ENCODE measurements at places on chromosomes 16 and 17.
A peak's percentile ranks its signal among the peaks of the same experiment; 100 is the strongest.

GRCh38 chr16:67517661-67518423, 10.8 kb upstream of the RIPOR1 start:
- no peak for DNase-seq

- no peak for DNase-seq
Measured at GRCh38 chr17:78401246-78401645, 22.8 kb downstream of the PGS1 start.

GRCh38 chr17:82787081-82787848, 35.4 kb downstream of the TBCD start:
- no peak for DNase-seq

DNA sequence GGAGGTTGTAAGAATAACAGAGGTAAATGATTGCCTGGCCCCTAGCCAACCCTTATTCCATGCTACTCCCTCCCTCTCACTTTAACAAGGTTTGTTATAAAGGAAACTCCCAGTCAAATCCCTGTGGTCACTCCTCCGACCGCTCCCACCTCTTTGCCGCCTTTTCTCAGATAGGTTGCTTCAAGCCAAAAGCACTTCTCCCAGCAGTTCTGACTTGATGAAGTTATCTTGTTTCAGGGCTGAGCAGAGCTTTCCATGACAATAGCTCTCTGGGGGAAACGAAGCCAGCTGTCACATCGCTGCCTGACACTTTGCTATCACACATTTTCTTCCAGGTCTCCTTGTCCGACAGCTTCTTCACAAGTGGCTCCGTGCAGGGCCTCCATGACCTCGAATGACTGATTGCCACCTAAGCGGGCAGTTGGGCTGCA, 278.6 kb downstream of the HAPSTR1 start:
- no peak for DNase-seq

GRCh38 chr16:25260416-25260815, 2.8 kb upstream of the ZKSCAN2 start:
- DNase-seq: no peak

DNA sequence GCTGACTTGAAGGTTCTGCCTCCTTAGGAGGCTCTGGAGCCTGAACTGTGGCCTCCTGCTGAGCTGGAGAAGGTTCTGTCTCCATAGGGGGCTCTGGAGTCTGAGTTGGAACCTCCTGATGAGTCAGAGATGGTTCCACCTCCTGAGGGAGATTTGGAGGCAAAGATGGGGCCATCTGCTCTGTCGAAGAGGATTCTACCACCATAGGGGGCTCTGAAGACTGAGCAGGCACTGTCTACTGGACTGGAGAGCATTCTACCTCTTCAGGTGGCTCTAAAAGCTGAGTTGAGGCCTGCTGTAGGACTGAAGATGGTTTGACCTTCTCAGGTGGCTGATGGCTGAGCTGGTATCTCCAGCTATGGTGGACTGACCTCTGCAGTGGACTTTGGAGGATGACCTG, 16.2 kb downstream of the RDM1 start:
- no peak for DNase-seq

DNA sequence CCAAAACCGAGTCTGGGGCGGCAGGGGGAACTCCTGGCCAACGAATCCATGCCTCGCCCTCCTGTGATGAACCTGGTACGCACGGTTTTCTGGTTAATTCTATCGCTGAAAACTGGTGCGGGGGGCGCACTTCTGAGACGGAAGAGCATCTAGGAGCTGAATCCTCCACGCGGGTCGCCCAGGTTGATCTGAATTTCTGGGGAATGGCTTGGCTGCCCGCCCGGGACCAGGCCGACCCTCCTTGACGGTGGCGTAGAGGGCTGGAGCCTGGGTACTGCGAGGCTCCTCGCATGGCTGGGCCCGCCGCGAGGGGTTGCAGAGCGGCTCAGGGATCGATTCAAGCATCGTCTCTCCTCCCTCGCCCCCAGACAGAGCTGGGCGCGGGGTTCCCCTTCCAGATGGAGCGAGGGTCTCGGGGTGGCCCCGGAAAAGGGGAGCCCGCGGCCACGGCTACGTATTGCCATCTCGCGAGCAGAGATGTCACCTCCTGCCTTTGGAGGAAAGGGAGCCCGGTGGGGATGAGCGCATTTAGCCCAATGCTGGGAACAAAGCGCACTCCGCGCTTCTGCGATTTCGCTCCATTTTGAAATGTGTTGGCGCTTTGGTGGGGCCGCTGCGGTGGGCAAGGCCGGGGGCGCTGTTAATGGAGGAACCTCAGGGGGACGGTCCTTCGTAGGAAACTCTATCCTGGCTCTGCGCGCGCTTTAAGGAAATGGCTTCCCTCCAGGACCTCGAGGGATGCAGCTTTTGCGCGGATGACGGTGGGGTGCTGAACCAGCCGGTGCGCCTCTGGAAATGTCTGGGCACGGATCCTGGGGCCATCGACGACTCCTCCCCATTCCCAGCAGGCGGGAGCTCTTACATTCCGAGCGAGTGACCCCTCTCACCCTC, 2.7 kb downstream of the MAPT start:
- no peak for DNase-seq

DNA sequence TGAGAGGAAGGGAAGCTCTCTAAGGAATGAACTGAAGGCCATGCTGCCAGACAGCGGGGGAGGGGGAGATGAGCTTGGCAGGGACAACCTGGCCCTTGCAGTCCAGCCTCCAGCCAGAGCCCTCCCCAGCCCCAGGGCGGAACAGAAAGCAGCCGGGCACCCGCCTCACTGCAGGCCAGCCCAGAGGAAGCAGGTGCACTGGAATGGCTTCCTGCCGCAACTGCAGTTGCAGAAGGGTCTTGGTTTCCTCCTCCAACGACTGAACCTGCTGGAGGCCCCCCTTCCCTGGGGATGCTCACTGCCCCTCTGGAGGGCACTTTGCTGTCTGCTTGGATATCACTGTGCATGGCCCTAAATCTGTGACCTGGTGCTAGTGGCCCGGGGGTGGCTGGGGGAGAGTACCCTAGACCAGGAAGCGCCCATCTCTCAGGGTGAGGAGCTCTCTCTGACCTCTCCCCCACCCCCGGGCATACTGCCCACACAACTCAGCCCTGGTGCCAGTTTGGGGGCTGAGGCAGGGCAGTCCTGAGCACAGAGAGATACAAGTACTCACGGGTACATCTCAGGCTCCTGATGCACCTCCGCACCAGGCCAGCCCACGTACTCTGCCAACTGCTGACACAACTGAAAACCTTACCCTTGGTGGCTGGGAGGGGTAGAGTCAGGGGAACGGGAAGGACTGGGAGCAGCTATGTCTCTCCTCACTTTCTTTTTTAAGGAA, 41.1 kb downstream of the MYO18A start:
- DNase-seq: no peak

GRCh38 chr17:30278032-30278431, 13.7 kb downstream of the BLMH start:
- no peak for DNase-seq

DNA sequence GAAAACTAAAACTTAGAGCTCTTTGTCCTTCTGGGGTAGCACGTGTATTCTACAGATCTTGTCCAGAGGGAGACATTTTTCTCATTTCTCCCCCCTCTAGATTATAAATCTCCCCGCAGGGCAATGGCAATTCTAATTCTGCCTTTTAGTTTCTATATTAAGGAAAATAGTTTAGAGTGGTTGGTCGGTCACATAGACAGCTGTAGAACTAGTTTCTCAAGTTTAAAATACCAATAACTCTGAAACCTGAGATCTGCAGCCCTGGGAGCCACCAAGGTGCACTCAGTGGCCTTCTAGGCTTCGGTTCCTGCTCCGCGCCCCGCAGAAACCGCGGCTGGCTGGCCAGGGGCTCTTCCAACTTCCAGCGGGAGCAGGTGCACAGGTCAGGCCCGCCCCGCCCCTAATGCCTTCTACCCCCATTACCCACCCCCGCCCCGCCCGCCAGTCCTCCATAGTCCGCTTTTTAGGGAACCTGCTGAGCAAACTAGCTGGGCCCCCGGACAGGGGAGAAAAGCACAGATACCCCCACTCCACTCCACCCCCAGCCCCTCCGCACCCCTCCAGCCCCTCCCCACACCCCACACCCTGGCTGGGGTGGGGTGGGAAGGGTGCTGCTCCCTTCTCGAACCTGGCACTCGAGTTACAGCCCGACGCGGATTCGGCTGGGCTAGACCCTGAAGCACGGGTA, 431 bp downstream of the SLFN11 start:
- no peak for DNase-seq

GRCh38 chr16:4260360-4260759, 12.5 kb downstream of the TFAP4 start:
- no peak for DNase-seq

GRCh38 chr17:76356803-76357456, 3.2 kb upstream of the PRPSAP1 start:
- DNase-seq: no peak

- DNase-seq: no peak
Measured at GRCh38 chr17:62653002-62653825, 25.7 kb downstream of the MRC2 start.

DNA sequence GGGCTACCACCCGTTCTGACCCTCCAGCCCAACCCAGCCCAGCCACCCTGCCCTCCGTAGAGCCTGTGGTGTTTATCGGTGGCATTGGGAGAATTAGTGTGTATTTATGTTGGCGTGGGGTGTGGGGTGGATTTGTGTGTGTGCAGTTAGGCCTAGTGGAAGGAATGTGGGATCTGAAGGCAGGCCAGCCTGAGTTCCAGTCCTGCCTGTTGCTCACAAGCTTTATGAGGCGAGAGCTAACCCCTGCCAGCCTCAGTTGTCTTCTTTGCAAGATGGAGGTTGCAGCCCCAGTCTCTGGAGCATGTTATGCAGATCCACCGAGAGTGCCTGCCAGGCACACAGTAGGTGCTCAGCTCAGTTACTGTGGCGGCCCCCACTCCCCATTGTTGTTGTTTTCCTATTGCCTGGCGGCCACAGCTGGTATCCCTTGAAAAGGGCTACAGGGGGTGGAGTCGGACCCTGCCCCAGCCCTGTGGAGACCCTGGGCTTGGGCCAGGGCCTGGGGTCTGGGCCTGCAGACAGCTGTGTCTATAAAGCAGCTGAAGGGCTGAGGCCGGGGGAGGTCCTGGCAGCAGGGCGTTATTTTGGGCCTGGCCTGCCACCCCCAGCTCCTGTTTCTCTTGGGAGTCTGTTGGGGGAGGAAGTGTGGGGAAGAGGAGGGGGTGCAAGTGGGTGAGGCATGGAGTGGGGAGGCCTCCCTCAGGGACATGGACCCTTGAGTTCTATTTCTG, 5.1 kb downstream of the ERBB2 start:
- no peak for DNase-seq

DNA sequence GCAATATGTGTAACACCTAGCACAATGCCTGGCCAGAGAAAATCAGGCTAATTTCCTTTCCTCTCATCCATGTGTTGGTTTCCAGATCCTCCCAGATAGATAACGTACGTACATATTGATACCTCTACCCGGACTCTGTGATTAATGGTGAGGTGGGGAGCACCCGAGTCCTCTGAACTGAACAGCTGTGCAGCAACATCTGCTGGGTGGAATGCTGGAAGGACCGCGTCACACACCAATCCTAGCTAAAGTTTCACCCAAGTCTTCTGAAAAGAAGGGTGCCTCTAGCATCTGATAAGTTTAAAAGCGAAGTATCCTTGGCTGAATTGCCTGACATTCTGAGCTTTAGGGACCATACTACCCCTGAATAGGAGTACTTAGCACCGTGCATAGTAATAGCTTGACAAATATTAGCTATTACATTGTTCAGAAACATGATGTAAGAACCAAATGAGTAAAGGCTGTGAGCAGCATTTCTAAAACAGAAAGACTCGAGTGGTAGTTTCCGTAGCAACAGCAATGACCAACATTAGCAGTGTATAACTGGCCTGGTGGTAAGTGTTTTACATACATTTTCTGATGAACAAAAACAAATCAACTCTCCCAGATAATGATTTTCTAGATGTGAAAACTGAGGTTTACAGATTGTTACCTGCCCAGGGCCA, 91.4 kb downstream of the SYCE1L start:
- DNase-seq: peak; percentile 47

GRCh38 chr16:81140930-81141780, 45.0 kb upstream of the GCSH start:
- DNase-seq: no peak

GRCh38 chr17:75754378-75755204, 10.4 kb downstream of the GALK1 start:
- DNase-seq: no peak

GRCh38 chr16:12458591-12459358, 344.9 kb downstream of the CPPED1 start:
- no peak for DNase-seq

DNA sequence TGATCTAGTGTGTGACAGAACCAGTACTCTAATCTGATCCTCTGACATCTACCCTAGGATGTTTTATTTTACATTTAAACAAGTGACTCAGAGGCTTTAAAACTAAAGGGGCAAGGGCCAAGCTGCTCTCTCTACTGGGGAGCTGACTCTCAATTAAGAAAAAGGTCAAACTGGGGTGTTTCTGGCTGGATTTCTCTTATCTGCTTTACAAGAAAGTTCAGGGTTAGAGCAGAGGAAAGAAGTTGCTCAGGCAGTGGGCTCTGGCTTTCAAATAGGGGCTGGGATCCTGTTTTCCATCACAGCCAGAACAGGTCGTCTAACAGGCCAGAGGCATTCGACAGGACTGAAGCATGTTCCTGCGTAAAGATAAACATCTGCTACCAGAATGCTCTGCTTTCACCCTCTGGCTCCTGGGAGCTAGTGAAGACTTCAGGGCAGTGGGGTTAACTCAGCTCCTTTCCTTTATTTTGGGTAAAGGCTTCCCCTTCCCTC, 8.5 kb downstream of the MMP28 start:
- no peak for DNase-seq
